ENCODE measurements at places on chromosomes 3 and 15. TPM values are rescaled to one million over a fixed set of nuclear protein-coding genes. Genes with fewer than 3 reads are reported as not detected.

Gene FBLN2
- not detected for total RNA-seq

Gene C2CD4A
- 0.17 TPM for total RNA-seq

Gene FRMD4B
- total RNA-seq: 54.7 TPM

GRCh38 chr15:81754078-81754477, 291.7 kb downstream of the MEX3B start:
- DNase-seq: no peak

- DNase-seq: no peak
Observed at GRCh38 chr15:45259796-45260195, 7.8 kb downstream of the SLC28A2 start.

- DNase-seq: peak; percentile 30
Observed at GRCh38 chr15:39583596-39584265, 2.9 kb downstream of the THBS1 start.

- no peak for DNase-seq
Observed at GRCh38 chr3:14398797-14399106, 3.7 kb upstream of the SLC6A6 start.

GRCh38 chr3:120487191-120487650, 36.4 kb upstream of the FSTL1 start:
- DNase-seq: no peak

GRCh38 chr3:194503081-194503531, 16.3 kb upstream of the ATP13A3 start:
- no peak for DNase-seq

- peak; percentile 3 for DNase-seq
Observed at GRCh38 chr15:93861413-93861812, 369.9 kb upstream of the MCTP2 start.
